Skin of body (tissue), 3 donors: ENCODE measurements at places on chromosomes 11 and 22. TPM values are rescaled to one million over a fixed set of nuclear protein-coding genes. Genes with fewer than 3 reads are reported as not detected.
A peak's percentile ranks its signal among the peaks of the same experiment; 100 is the strongest.

KRTAP5-10 gene
- total RNA-seq: 1.5 TPM

MYRF gene
- 0.30 TPM for total RNA-seq

CHRNA10 gene
- total RNA-seq: 0.20 TPM

USH1C gene
- total RNA-seq: 0.10 TPM

SPI1 gene
- total RNA-seq: 7.5 TPM

TRIM49D1 gene
- not detected for total RNA-seq

OR4X1 gene
- total RNA-seq: not detected

PUS3 gene
- total RNA-seq: 7.8 TPM

DMC1 gene
- 5.6 TPM for total RNA-seq

CSNK2A3 gene
- 1.6 TPM for total RNA-seq

DNA sequence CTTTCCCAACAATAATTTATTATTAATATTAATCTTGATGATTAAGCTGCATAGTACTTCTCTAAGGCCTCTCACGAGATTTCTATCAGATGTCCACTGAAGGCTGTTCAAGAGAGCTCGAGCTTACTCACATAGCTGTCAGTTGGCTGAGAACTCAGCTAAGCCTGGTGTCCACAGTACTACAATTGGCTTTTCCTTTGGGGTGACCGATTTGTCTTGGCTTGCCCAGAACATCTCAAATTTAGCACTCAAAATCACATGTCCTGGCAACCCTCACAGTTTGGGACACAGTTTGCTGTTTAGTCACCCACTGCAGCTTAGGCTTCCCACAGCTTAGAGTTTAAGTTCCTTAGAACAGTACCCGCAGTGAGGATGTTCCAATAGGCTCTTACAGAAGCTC, 96.5 kb downstream of the LUZP2 start:
- DNase-seq: no peak

- no peak for DNase-seq
Measured at GRCh38 chr11:34044664-34045485, 6.7 kb upstream of the CAPRIN1 start.

- DNase-seq: no peak
Measured at GRCh38 chr11:112834277-112834755, 126.9 kb upstream of the NCAM1 start.

DNA sequence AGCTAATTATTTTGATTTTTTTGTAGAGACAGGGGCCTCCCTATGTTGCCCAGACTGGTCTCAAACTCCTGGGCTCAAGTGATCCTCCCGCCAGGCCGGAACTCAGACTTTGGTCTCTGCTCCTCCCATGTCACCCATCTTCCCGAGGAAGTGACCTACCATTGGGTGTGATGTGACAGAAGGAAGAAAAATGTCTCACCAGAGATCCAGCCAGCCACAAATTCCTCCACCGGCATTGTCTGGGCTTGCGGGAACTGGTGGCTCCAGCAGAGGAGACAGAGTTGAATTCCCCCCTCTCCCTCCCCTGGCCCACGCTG, 772 bp downstream of the SLC25A45 start:
- DNase-seq: peak; percentile 38

GRCh38 chr22:31938296-31938695, 6.0 kb upstream of the YWHAH start:
- no peak for DNase-seq

DNA sequence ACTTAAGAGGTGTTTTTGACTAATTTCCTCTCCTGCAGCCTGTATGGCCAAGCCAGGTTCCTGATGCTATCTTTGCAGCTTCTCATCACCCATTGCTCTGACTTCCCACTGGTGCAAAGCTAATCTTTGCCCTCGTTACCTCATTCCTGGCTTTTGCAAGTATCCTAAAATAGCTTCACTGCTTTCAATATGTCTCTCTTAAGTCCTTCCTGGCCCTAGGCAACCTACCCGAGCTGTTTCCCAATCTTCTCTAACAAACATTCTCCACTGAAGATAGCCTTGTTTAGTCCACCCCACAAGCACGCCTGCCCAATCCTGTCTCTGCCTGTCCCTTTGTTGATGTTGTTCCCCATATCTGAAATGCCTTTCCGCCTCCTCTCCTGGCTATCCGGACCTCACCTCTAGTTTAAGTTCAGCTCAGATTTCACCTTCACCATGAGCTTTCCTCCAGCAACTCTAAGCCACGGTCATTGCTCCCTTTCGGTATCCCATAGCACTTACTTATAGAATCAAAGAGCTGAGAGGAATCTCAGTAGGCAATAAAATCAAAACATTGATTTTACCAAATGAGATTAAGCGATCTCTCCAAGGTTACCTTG, 30.1 kb upstream of the CECR2 start:
- no peak for DNase-seq

DNA sequence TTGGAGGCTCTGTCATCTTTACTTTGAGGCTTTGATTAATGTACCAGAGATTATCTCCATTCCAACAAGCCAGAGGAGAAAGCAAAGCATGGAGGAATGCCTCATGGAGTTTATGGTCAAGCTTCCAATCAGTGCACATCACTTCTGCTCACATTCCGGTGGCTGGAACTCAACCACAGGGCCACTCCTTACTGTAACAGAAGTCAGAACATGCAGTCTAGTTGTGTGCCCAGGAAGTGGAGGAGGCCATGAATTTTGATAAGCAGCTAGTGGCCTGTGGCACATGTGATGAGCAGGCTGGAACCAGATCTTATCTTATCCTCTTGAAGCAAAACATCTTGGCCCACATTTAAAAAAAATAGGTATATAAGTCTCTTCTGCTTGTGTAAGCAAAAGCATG, 258.9 kb upstream of the ARHGAP20 start:
- no peak for DNase-seq

GRCh38 chr11:119810478-119811232, 81.7 kb upstream of the NECTIN1 start:
- no peak for DNase-seq

GRCh38 chr11:66546368-66546965, at the start of gene ACTN3:
TSS of gene ACTN3 (plus strand) at chr11:66546903. CDS start at chr11:66546938, 35 bp downstream.
- no peak for DNase-seq

- no peak for DNase-seq
Measured at GRCh38 chr11:57379732-57380131, 1.2 kb downstream of the PRG3 start.

DNA sequence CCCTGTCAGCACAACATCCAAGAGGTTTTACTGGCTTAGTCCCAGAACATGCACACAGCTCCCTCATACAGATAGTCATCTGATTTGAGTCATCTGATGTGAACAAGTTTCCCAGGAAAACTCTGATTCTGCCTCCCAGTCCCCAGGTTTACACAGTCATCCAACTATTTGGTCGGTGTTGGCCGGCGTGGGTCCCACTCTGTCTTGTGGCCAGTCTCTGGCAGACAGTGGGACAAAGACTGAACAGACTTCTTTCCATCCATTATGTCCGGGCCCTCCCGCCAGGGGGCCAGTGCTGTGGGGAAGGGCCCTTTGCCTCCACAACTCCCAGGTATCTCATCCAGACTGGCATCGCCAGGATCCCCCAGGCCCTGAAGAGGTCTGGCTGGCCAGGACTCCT, 60.0 kb downstream of the BTG4 start:
- no peak for DNase-seq

- DNase-seq: no peak
Measured at GRCh38 chr11:111465400-111465799, 46.8 kb downstream of the BTG4 start.

GRCh38 chr11:85062659-85063058, 564.5 kb downstream of the DLG2 start:
- DNase-seq: no peak

DNA sequence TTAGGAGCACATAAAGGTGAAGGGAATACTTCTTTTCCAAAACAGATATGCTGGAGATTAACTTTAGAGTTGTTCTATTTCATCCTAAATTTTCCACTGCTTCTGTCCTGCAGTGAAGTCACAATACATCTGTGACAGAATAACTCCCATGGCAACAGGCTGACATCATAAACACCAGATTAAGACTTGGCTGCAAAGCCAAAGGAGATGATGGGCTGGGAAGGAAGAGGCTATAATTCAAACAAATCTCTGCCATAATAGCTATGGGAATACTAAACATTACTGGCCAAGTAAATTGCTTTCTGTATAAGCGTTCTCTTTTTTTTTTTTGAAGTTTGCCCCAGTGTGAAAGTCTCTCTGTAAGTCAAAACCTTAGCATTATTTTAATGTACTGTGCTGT, 107.7 kb downstream of the CADM1 start:
- peak; percentile 75 for DNase-seq

- no peak for DNase-seq
Measured at GRCh38 chr22:38137876-38138687, 27.6 kb upstream of the BAIAP2L2 start.

DNA sequence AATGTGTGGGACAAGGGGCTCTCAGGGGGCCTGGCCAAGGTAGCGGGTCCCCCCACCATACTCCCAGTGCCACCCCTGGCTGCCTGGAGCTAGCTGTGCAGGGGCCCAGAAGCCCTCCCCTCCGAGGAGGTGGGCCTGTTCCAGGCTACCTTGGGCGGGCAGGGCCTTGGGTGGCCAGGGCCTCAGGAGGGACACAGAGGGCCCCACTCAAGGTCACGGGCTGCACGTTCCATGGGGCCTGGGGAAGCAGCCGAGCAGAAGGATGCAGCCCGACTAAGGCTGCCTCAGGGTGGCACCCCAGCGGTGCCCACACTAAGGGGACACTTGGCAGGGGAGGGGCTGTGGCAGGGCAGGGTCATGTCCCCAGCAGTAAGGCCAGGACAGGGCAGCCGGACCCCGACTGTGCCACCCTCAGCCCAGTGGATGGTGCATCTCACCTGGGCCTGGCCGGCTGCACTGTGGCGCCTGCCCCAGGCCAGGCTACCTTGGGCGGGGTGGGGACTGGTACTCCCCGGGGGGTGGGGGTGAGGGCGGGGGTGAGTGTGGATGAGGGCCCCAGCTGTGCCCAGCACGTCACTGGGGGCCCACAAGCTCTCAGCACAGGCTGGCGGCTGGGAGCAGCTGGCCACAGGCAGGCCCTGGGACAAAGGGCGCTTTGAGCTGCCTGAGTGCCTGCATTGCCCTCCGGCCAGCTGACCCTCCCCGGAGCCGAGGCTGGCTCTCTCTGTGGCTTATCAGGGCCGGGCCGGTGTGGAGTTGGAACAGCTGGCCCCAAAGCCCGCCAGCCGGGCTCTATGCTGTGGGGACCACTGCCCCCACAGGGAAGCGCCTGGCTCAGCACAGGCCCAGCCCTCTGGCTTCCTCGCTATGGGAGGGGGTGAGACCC, 117.1 kb downstream of the KCNQ1 start:
- DNase-seq: no peak

- DNase-seq: no peak
Measured at GRCh38 chr11:86124251-86125233, 55.7 kb upstream of the PICALM start.

GRCh38 chr11:69647390-69647748, 6.4 kb downstream of the CCND1 start:
- no peak for DNase-seq

DNA sequence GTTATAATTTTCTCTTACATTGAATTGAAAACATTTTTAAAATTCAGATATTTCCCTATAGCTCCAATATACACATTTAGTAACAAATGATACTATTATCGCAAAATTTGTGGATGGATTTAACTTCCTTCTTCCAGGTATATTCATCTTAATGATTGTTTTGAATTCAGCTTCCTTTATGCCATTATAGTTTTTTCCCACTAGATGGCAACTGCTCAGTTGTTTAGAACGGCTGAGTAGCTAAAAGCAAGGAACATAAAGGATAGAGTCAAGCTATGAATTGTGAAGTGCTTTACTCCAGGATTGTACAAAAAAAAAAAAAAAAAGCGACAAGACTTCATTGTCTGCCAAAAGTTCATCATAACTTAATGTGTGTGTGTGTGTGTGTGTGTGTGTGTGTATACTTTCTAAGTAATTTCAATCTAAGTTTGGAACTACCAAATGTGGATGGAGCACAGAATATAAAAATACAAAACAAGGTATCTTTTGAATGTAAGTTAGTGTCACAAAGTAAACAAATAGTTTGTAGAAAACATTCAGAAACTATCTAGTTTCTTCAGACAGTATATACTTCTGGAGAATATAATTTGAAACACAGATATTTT, 846.4 kb downstream of the DLG2 start:
- no peak for DNase-seq

DNA sequence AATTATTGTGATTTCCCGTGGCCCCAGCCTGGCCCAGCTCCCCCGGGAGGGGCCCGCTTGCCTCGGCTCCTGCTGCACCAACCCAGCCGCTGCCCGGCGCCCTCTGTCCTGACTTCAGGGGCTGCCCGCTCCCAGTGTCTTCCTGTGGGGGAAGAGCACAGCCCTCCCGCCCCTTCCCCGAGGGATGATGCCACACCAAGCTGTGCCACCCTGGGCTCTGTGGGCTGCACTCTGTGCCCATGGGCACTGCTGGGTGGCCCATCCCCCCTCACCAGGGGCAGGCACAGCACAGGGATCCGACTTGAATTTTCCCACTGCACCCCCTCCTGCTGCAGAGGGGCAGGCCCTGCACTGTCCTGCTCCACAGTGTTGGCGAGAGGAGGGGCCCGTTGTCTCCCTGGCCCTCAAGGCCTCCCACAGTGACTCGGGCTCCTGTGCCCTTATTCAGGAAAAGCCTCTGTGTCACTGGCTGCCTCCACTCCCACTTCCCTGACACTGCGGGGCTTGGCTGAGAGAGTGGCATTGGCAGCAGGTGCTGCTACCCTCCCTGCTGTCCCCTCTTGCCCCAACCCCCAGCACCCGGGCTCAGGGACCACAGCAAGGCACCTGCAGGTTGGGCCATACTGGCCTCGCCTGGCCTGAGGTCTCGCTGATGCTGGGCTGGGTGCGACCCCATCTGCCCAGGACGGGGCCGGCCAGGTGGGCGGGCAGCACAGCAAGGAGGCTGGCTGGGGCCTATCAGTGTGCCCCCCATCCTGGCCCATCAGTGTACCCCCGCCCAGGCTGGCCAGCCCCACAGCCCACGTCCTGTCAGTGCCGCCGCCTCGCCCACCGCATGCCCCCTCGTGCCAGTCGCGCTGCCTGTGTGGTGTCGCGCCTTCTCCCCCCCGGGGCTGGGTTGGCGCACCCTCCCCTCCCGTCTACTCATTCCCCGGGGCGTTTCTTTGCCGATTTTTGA, 3.3 kb upstream of the ANKRD13D start:
- DNase-seq: no peak

DNA sequence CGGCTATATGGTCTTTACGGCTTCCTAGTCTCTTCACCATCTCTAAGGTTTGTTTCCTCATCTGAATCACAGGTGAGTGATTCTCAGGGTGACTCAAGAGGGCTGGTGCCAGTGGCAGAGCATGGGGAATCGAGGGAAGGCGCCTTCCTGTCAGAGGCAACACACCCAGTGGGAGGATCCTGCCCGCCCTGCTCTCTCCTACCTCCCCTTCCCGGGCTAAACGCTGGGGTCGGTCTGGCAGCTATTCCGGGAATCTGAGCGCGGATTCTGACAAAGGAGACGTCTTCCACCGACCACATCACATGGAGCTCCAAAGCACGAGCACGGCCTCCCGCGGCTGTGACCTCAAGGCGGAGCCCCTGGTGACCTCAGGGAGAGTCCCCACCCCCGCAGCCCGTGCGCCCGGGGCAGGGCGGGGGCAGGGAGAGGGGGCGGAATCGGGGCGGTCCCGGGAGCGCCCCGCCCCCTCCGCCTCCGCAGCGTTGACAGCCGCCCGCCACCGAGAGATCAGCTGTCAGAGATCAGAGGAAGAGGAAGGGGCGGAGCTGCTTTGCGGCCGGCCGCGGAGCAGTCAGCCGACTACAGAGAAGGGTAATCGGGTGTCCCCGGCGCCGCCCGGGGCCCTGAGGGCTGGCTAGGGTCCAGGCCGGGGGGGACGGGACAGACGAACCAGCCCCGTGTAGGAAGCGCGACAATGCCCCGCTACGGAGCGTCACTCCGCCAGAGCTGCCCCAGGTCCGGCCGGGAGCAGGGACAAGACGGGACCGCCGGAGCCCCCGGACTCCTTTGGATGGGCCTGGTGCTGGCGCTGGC, at the start of gene SMPD1:
Gene SMPD1 (plus strand): TSS at position 570 of the 813 bp plus-strand sequence. CDS start 125 bp downstream, at position 695.
- DNase-seq: peak; percentile 81

- no peak for DNase-seq
Measured at GRCh38 chr11:48127521-48128183, 89.0 kb upstream of the OR4B1 start.
